ENCODE measurements at places on chromosomes 1 and 21.

DNA sequence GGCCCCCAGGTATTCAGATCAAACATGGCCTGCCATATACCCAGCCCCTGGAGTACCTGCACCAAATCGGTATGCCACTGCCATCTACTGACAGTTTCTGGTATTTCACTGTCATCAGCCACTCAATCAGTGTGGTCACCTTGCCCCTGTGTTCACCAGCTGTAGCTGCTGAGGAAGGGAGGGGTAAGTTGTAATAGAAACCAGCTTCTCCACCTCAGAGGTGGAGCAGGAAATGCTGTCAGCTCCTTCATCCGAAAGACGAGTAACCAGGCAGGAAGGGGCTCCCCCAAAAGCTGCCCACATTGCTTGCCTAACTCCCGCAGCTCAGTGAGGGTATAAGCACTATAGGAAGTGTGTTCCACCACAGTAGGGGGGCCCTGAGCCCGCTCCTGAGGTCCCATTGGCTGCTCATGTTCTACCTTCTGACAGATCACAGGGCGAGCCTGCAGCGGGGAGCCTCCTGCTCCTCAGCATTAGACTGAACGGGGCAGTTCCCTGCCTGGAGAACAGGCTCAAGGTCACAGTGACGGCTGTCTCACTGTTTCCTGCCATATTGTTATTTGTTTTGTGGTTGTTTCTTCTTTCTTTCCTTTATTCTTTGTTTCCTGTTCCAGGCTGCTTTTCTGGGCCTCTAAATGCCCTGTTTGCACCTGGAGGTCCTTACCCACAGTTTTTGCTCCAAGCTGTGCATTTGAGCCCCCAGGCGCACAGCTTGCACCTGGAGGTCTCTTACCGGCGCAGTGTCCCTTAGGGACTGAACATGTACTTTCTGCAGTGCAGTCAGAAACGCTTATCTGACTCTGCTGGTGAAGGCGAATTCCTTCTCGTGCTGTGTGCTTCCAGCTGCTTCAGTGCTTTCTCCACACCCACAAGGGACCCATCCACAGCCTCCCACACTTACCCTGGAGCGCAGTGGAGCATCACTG lies 1638.3 kb downstream of the MRPL39 start:
- peak; percentile 6 for DNase-seq

- DNase-seq = no peak
Observed at GRCh38 chr1:23475641-23476040, 8.3 kb downstream of the ASAP3 start.

DNA sequence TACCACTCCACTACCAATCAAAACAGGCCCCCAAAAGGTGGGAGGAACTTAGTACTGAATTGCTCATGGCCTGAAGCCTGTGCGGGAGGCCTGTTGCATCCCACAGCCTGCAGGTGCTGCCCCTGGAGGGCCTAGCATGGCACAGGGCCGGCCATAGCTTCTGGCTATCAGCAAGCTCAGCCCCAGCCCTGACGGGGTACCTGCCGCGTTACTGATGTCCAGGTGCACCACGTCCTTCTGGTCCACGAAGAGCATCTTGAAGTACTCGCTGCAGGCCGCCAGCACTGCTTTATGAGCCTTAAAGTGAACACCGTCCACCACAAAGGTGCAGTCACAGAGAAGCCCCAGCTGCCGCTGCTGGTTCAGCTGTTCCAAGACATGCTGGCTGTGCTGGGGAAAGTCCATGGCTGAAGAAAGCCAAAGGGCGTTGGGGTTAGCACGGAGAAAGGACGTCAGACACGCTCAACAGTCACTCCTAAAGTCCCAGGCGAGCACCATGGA lies 27.8 kb downstream of the ZBTB17 start:
- no peak for DNase-seq

DNA sequence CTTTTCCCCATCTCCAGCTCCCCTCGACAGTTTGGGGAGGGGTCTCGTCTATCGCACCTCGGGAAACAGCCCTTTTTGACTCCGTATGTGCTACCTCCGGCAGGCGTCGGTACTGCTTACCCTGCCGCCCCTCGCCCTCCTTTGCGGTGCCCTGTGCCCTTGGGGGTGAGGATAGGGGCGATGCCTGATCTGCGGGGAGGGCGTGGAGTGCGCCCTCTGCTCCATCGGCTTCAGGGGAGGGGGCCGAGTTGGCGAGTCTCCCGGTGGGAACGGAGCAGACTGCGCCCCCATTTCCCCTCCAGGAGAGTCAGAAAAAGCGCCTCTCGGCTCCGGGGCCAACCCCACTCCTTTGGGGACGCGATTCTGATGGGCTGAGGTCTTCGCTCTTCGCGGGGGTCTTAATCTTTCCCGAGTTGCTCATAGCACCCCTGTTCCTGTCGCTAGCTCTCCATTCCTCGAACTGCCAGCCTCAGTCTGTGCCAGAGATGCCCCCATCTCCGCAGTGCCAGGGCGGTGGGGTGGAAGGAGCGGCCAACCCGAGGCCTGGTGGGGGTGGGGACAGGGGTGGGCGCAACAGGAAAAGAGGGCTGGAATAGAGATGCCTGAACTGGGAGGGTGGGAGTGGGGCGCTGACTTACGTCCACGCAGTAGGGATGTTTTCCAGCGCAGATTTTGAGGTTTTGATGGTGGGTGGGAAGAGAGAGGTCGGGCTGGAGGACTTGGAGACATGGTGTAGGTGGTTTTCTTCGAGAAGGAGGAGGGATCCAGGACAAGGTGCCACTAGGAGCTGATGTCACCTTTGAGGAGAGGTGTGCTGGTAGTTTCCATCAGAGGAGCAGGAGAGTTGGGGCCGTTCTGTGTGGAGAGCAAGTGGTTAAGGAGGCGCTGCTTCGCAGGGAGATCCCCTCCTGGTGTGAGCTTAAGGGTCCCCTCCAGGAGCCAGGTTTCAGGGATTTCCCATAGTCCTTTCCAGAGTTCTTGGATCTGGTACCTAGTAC lies 674 bp downstream of the PPFIA4 start:
- no peak for DNase-seq

DNA sequence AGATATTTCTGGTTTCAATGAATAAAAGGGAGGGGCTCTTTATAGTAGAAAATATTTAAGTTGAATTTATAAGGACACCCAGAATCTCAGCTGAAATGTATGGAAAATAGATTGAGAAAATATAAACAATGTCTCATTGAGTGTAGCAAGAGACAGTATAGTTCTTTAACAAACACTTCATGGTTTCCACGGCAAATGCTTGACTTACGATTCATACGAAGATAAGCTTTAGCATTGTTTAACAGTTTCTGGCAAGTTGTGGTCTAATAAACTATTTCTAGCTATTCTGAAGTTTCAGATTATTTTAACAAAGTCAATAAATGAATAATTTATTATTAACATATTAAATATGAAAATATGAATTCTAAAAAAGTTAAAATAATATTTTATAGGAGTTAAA lies 1419.4 kb downstream of the KCNT2 start:
- no peak for DNase-seq

DNA sequence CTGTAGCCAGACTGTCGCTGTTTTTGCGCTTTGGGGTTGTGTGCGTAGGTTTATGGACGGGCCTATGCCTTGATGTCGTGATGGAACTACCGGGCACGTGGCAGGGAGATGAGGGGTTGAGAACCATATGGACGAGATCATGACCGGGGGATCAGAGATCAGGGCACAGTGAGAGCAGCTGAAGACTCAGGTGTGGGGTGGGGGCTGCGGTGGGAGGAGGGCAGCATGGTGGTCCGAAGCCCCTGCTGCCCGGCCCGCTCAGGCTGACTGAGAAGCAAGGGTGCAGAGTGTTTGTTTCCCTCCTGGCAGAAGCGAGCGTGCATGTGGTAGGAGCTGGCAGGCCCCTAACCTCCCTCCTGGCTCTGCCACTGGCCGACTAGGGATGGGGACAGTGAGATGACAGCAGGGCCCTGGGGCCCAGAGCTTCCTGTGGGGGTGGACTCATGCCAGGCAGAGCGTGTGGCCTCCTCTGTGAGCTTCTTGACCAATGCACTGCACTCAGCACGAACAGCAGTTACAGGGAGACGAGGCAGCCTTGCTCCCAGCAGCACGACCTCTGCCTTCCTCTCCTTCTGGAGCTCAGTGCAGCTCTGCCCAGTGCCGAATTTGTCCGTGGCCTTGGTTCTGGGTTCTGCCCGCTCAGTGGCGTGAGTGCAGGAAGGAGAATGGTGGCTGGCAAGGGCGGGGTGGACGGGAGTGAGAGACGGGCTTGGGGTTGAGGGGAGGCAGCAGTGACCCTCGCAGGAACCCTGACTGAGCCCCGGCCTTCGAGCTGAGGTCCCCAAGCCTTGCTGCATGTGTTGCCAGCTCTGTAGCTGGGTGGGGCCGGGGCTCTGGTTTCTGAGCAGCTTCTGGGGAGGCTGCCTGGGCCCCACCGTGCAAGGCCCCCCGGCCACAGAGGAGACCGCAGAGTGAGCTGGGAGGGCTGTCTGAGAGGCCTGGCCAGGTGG lies 22.2 kb upstream of the LRRC3 start:
- no peak for DNase-seq

DNA sequence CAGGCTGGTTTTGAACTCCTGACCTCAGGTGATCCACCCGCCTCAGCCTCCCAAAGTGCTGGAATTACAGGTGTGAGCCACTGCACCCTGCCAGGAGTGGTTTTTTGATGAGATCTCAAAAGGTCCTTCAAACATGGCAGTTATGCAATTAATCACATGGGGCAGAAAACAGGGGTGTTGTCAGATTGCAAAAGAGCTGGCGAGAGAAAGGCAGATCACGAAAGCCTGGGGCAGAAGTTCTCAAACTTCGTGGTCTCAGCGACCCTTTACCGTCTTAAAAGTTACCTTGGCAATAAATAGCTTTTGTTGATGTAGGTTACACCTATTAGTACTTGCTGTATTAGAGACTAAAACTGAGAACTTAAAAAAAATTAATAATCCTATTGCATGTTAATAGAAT lies 16.1 kb downstream of the CNR2 start:
- no peak for DNase-seq

GRCh38 chr1:55987491-55988249 lies 591.7 kb downstream of the PLPP3 start:
- no peak for DNase-seq

DNA sequence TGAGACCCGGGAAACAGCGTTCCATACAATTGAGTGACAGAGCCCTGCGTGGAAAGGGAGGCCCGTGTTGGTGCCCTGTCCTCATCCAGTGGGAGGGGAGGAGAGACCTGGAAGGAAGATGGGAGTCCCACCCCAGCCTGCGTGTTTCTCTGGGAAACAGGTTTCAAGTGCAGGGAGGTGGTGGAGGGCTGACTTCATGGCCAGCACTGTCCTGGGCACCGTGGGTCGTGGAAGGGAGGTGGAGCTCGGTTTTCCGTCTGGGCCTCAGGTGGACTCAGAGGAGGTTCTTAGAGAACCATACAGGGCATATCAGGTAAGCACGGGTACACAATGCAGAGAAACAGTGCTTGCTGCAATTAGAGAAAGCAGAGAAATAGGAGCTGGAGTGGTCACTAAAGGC lies 222.6 kb downstream of the CAMTA1 start:
- no peak for DNase-seq

DNA sequence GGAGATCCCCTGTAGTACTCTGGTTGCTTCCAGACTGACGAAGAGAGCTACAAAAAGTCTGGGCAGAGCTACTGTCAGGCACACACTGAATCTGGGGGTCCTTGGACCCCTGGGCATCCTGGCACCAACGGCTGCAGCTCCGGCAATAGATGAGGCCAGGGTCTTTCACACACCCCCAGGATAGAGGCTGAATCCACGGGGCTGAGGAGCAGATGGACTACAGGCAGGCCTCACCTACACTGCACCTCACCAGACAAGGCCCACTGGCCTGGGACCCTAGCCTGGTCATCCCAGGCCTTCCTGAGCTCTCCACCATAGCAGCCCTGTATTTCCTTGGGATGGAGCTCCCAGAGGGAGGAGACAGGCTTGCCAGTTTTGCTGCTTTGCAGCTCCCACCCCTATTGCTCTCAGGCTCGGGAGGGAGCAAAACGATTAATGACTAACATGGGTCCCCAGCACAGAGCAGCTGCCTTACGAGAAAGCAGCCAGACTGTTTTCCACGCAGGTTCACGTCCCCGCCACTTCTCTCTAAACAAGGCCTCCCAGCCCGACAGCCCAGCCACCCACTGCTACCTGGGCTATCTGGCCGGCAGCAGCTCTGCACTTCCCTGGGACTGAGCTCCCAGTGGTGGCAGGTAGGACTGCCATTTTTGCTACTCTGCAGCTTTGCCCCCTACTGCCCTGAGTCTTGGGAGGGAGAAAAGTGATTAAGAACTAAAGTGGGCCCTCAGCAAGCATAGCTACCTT lies 1022.5 kb upstream of the ADGRL2 start:
- DNase-seq = no peak

- no peak for DNase-seq
Observed at GRCh38 chr1:214537872-214538473, 13.4 kb downstream of the PTPN14 start.

GRCh38 chr1:85484264-85484663 lies 19.3 kb upstream of the DDAH1 start:
- DNase-seq = no peak

DNA sequence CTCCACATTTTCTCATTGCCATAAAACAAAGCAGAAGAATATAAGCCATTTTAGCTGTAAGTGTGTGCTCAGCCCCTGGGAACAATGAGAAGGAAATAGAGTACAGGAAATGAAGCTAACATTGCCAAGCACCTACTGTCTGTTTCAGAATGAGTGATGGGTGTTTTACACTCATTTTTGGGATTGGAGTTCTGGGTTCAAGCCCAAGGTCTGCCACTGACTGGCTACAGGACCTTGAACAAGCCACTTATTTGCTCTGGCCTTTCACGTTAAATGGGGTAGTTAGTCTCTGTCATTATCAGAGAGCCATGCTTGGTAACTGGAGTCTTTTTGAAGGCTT lies 80.7 kb upstream of the KAZN start:
- no peak for DNase-seq

DNA sequence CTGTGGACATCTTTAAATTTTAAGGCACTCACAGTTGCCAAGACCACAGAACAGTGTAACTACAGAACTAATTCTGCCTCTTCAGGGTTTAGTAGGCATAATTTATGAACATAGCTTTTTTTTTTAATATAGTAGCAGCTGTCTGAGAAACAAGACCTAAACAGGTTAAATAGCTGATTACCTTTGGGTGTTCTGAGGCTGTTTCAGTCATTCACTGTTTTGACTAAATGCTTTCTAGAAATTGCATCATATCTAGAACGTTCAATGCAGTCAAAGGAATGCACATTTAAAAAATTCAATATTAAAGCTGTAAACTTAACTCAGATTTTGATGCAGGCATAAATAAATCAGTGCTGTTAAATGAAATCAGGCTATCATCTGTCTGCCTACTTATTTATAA lies 101.6 kb downstream of the BRINP3 start:
- no peak for DNase-seq

DNA sequence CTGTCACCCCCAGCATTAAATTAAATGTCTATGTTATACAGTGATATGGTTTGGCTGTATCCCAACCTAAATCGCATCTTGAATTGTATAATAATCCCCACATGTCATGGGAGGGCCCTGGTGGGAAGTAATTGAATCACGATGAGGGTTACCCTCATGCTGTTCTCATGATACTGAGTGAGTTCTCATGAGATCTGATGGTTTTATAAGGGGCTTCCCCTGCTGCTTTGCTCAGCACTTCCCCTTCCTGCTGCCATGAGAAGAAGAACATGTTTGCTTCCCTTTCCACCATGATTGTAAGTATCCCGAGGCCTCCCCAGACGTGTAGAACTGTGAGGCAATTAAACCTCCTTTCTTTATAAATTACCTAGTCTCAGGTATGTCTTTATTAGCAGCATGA lies 445.7 kb downstream of the MRPL39 start:
- no peak for DNase-seq

All from stimulated activated CD8-positive, alpha-beta memory T cell treated with anti-CD3 and anti-CD28 coated beads, Interleukin-15, amount 100 ng/mL, for 24 hours (primary cell).